ENCODE measurements at places on chromosomes 5 and 9.

DNA sequence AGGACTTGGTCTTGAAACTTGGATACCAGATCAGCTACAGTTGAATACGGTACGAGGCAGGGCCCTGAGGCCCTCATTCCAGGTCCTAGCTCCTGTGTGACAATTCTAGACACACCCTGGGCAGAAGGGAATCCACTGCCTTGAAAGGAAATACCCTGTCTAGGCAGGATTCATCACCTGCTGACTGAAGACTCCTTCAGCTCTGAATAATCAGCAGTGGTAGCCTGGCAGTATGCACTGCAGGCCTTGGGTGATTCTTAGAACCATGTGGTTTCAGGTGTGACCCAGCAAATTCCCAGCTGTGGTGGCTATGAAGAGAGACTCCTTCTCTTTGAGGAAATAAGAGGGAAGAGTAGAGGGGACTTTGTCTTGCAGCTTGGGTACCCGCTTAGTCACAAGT is 17.2 kb upstream of the EFNA5 start:
- no peak for DNase-seq

- no peak for DNase-seq
These were observed 50.4 kb upstream of the FAM170A start for GRCh38 chr5:119578937-119579336.

GRCh38 chr9:70817311-70817710 is 304.1 kb downstream of the TRPM3 start:
- no peak for DNase-seq

DNA sequence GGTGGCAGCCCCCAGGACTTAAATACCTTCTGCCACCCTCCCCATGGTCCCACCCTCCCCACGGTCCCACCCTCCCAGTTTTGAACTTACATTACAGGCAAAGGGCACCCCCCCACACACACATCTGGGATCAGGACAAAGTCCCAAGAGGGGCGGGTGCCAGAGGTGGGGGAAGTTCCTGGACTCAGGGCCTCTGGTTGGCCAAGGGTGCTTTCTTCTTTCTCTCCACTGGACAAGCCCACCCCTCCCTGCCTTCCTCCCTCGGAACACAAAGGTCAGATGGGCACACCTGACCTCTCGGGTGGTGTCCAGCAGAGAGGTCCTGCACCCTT is 19.1 kb upstream of the RALGDS start:
- DNase-seq, result no peak

DNA sequence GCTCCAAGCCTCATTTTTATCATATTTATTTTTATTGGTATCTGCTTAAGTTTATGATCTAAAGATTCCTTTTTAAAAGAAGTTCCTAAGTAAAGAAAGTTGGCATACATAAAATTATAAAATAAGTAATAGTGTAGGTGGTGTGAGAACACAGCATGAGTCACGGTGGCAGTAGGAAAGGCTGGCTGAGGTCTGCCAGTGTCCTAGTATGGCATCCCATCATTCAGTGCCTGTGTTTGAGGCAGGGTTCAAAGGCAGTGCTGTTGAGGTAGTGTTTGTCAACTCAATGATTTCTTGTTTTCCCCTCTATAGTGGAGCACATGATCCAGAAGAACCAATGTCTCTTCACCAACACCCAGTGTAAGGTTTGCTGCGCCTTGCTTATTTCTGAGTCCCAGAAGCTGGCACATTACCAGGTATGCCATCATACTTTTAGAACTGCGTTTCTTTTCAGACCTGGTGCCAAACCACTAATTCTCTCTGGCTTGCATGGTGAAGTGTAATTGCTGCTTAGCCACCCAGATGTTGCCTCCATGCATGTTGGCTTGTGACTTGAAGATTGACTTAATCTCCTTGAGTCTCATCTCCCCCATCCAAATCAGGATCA is 18.4 kb downstream of the ZNF346 start:
- no peak for DNase-seq

- no peak for DNase-seq
These were observed 52.8 kb downstream of the ACTL7B start for GRCh38 chr9:108802967-108803366.

GRCh38 chr9:137115394-137116026 is 977 bp upstream of the DPP7 start:
- DNase-seq, result no peak

DNA sequence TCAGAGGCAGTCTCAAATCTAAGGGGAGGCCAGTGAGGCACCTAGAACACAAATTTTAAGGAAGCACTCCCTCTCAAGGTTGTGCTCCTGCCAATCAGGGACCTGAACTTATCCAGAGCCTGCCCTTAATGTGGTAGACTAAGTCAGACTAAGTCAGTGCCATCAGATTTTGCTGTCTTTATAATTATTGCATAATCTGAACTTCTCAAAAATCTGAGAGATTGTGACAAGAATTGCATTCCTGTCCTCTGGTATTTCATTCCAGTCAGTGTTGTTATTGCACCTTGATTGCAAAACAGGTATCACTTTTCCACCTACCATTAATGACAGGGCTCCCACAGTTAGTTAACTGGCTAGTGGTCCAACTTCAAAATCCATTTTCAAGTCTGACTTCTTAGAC is 197.1 kb upstream of the HCN1 start:
- DNase-seq, result no peak

DNA sequence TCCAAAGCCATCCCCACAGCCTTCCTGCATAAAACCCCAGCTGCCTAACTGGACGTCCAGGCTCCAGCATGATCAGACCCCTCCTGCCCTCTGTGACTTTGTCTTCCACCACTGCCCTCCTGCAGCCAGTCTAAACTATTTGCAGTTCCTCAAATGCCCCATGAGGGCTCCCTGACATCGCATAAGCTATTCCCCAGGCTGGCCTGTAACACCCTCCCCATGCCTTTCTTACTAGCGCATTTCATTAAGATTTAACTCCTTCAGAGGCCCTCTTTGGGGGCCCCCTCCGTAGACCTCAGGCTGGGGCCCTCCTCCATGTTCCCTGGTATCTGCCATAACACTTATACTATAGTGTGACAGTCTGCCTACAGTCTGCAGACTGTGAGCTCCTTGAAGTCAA is 15.5 kb upstream of the SMIM23 start:
- DNase-seq, result no peak

- DNase-seq, result no peak
These were observed 26.4 kb downstream of the C9orf43 start for GRCh38 chr9:113436728-113437515.

DNA sequence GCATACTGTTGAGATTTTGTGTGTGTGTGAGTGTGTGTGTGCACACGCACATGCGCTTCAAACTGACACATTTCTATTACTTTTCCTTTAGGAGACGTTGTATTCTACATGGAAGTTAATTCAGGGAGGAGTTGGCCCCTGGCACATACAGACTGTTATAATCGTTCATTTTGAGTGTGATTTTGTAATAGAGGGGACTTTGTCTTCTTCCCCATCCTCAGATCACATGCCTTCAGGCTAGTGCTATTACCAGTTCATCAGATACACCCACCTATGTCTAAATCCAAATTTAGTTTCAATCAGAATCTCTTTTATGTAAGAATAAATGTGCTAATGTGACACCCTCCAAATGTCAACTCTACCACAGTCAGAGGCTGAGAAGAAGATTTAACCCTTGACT is 90.2 kb downstream of the FBXO4 start:
- DNase-seq, result no peak

DNA sequence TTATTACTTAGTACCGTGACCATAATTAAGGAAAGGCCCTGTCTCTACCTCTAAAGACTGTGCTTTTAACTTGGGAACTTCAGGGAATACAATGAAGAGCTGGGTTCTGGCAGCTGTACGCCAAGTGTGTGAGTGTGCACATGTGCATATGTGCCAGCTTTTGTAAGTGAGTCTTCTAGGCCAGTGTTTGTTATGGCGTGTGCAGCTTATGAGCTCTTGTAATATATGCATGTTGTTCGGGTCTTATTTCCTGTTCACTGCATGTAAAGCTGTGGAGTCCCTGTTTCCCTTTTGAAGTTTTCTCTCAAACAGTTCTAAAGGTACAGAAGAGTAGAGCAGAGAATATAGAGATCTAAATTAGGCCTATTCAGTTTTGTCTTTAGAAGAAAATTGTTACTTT is 30.5 kb downstream of the TGFBR1 start:
- no peak for DNase-seq

DNA sequence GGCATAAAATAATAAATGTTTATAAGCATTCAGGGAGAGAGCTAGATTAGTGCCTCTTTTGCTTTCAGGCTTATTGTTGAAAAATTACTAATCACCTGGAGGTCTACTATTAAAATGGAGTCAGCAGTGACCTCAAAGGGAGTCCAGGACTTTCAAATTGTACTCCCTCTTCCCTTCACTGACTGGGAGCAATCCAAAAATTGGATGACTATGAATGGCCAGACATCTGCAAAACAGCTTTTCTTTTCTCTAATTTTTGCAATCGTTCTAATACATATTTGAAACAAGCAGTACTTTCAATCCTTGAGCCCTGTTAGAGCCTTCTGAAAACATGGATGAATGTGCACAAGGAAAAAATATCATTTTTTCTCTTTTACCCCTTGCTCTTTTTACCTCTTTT is 461.8 kb downstream of the TMEM232 start:
- no peak for DNase-seq

- no peak for DNase-seq
These were observed 58.1 kb upstream of the MAST4 start for GRCh38 chr5:66538126-66538525.

GRCh38 chr5:158434749-158435148 is 575.8 kb upstream of the CLINT1 start:
- DNase-seq, result peak; percentile 50

DNA sequence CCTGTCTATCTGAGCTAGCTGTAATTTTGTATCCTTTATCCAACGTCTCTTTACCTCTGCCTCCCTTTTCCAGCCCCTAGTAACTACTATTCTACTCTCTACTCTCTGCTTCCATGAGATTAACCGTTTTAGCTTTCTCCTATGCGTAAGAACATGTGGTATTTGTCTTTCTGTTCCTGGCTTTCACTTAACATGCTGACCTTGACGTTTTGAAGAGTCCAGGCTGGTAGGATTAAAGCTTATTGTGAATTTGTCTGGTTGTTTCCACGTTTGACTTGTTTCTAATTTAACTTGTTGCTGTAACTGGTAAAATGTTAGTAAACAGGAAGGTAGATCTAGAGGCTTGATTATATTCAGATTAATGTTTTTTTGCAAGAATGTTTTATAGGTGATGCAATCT is 385.3 kb downstream of the PSAT1 start:
- no peak for DNase-seq

DNA sequence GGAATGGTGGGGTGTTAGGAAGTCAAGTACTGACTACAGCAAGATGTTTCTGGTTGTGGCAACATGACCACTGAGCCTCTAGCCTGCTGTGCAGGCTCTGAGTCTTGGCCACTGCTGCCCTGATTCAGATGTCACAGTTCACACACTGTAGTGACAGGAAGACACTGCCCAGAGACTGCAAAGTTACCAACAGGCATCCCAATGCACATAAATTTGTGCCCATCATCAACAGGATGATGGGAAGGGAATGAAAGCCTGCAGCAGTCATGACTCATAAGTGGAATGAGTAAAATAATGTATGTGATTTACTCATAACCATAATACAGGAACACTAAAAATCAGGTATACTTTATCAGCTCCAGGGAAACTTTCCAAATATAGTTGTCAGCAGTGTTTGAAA is 251.6 kb upstream of the HAPLN1 start:
- no peak for DNase-seq

GRCh38 chr9:129773262-129774048 is 20.6 kb upstream of the PTGES start:
- DNase-seq, result no peak

- no peak for DNase-seq
These were observed 125.2 kb upstream of the SMIM23 start for GRCh38 chr5:171660434-171660833.

GRCh38 chr5:170327829-170328228 is 30.3 kb upstream of the LCP2 start:
- DNase-seq, result no peak

DNA sequence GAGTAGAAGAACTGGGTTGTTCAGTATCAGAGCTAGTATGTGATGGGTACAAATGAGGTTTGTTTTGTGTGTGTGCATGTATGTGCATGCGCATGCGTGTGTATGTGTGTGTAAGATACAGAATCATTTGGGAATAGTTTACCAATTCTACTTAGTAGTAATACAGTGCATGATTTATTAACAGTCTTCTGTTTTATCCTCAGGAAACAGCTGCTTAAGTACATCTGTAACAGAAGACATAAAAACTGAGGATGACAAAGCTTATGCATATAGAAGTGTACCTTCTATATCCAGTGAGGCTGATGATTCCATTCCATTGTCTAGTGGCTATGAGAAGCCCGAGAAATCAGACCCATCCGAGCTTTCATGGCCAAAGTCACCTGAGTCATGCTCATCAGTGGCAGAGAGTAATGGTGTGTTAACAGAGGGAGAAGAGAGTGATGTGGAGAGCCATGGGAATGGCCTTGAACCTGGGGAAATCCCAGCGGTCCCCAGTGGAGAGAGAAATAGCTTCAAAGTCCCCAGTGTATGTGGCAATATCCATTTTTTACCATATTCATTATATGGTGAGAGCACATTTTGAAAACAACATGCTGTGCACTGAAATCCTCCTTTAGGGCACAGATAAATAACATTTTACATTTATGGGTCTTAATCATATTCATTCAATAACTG is 228.5 kb downstream of the KDM4C start:
- no peak for DNase-seq

DNA sequence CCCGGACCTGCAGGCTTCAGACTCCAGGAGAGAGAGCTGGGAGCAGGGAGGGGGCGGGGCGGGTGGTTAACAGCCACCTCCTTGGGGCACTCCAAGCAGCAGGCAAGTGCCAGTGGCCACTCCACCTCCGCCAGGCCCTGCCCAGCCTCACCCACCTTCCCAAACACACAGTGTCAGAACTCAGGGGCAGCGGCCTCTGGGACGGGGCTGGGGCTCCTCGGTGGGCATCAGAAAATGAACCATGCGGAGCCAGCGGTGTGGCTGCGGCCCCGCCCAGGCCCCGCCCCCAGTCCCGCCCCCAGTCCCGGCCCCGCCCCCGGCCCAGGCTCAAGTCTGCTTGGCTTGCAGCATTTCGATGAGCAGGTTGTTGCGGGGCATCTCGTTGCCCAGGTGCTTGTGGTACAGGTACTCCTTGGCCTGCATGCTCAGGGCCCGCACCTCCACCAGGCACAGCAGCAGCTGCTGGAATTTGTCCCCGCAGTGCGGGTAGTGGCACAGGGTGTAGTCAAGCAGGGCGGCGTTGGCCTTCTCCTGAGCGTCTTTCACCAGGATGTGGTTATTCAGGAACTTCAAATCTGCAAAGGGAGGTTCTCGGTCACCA is 24.7 kb downstream of the NR5A1 start:
- DNase-seq, result no peak

- DNase-seq, result no peak
These were observed 14.4 kb upstream of the CDC20B start for GRCh38 chr5:55187370-55187769.

DNA sequence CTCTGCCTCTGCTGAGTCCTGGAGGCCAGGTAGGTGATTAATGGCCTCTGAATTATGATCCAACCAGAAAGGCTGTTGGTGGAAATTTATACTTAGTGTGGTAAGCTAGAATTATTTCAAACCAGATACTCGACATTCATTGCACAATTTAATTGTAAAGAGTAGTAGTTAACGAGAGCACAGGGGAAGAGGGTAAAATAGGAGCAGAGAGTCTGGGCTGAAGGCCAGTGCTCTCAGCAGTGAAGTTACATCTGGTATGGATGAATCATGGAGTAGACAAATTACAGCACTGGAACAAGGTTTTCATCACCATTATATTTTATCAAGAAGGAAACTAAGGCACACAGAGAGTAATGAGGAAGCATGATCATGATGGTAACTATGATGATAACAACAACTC is 92.5 kb downstream of the TLR4 start:
- DNase-seq, result no peak

- DNase-seq, result no peak
These were observed 40.8 kb upstream of the SLCO6A1 start for GRCh38 chr5:102539562-102539961.

- no peak for DNase-seq
These were observed 152.2 kb downstream of the GLIS3 start for GRCh38 chr9:4147476-4148230.
